D341Med (cell line): ENCODE measurements at places on chromosomes 4 and X.

GRCh38 chr4:54391104-54391503, 162.0 kb downstream of the PDGFRA start:
- DNase-seq = no peak

DNA sequence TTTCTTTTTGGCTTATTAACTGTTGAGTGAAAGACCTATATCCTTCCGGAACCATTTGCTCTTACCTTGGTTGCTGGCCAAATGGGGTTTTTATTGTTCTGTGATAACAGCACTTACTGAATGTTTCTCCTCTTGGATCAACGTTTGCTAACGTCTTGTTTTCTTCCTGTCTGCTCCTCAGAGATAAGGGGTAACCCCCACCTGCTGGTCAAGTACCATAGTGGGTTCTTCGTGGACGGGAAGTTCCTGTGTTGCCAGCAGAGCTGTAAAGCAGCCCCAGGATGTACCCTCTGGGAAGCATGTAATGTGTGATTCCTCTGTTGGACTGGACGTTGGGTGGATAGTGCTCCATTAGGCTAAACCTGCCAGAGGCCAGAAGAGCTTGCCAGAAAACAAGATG, 15.3 kb downstream of the BMX start:
- no peak for DNase-seq

DNA sequence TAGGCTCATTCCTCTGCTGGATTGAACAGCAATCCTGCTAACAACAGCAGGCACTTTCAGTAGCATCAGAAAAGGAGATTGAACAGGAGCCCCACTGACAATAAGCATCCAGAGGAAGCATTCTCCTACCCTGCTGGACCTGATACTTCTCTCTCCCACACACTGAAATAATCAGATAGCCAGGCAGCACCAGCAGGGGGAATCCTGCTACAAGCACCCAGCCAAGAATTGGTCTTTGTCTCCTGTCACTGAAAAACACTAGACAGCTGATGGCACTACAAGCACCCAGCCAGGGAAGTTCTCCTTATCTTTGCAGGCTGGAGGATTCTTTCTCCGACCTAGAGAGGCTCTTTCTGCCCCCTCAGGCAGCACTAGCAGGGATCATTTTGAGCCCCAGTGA, 444.3 kb upstream of the GRIA3 start:
- DNase-seq = no peak

DNA sequence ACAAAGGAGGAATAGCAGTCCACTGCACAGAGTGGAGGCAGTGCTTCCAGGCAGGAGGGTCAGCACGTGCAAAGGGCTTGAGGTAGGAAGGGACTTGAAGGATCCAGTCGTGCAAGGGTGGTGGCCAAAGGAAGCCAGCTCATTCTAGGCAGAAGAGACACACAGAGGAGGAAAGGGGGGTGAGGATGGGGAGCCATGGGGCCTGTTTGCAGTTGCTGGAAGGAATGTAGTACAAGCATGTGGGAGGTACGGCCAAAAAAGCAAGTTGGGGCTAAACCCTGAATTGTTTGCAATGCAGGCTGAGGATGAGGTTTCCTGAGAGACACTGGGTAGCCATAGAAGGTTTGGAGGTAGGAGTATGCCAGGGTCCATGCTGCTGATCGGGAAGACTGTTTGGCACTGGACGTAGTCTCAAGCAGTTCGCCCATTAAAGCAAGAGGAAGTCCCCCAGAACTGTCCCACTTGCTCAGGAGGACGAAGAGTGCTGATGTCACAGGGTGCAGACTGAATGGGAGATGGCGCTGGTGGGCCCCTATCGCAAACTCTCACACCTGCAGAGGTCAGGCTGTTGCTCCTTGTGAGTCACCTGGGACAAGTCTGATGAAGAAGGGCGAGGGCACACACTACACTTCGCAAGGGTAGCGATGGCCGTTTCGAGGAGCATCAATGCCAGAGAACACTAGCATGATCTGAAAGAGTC, 9.1 kb upstream of the MAN2B2 start:
- DNase-seq = no peak

- no peak for DNase-seq
These were observed 409.8 kb downstream of the STIM2 start for GRCh38 chr4:27270435-27270834.

GRCh38 chr4:4590546-4590945, 48.7 kb upstream of the STX18 start:
- no peak for DNase-seq

GRCh38 chr4:35539404-35540055, 704.8 kb downstream of the ARAP2 start:
- DNase-seq = no peak

DNA sequence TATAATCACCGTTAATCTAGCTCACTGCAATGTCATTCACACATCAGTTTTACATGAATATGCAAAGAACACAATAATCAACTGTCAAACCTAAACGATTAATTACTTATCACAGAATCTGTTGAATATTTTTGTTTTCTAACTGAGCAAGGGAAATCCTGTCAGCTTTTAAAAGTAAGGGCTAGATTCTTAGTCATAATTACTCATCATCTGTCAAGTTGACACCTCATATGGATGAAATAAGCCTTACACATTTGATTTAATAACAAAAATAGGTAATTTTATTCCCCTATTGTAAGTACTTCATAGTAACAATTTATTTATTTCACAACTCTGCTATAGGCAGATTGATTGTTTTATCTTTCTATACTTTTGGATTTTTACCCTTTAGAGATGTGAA, 32.7 kb downstream of the TMA16 start:
- DNase-seq = no peak

GRCh38 chrX:2732076-2732475, 19.8 kb upstream of the XG start:
- DNase-seq = no peak

- DNase-seq = no peak
These were observed 186.0 kb downstream of the HHIP start for GRCh38 chr4:144831971-144832370.

DNA sequence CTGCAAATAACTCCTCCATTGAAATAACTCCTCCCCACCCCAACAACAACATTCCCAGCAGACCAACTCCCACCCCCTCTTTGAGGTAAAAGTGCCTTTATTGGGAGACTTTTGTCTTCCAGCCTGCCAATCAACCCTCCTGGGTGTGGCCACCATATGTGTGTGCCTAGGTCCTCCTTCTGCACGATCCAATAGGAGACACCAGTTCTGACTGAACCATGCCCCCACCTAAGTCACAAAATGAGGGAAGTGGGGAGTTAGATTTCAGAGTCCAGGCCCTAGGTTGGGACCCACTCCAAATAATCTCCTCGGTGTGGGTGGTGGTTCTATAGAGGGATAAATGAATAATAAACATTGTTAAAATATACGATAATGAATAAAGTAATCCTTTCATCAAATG, 3.0 kb downstream of the PLP2 start:
- DNase-seq = no peak

GRCh38 chrX:725971-726370, 95.4 kb downstream of the SHOX start:
- no peak for DNase-seq

DNA sequence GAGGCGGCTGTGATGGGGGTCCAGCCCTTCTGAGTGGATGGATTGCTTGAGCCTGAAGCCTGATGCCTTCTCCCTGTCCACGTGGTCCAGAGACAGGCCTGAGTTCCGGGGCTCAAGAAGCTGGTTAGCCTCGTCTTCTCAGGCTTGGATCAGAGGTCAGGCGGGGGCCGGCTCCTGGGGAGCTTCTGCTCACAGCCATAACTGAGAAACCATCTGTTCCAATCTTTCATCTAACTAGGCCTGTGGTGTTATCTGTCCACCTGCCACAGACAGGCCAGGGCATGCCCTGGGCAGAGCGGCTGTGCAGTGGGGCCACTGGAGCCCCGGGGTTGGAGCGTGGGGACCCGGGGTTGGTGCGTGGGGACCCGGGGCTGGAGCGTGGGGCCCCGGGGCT, 63.1 kb downstream of the SORCS2 start:
- no peak for DNase-seq

- DNase-seq = no peak
These were observed 51.2 kb upstream of the TLR3 start for GRCh38 chr4:186017801-186018200.

DNA sequence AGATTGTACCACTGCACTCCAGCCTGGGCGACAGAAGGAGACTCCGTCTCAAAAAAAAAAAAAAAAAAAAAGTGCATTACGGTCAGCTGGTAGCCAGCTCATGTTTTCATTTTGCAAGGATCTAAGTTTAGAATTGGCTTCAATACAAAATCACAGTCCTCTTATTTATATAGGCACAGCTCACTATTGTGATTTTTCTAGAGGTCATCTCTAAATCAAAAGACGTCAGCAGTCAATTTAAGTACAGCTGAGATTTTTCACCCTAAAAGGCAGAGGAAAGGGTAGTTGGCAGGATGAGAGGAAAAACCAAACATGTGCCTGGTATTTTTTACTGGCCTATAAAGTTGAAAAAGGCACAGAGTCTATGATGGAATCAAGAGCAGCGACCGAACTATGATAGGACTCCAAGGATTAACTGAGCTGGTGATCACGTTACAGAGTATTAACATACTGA, 30.8 kb downstream of the ASB5 start:
- no peak for DNase-seq

- DNase-seq = no peak
These were observed 14.9 kb downstream of the PKD2 start for GRCh38 chr4:88022289-88022688.

- DNase-seq = no peak
These were observed at the start of gene RXFP1 for GRCh38 chr4:158521484-158522088. Gene RXFP1, plus strand, starts transcription at chr4:158521882. Its CDS starts 95 bp downstream, at chr4:158521977.

DNA sequence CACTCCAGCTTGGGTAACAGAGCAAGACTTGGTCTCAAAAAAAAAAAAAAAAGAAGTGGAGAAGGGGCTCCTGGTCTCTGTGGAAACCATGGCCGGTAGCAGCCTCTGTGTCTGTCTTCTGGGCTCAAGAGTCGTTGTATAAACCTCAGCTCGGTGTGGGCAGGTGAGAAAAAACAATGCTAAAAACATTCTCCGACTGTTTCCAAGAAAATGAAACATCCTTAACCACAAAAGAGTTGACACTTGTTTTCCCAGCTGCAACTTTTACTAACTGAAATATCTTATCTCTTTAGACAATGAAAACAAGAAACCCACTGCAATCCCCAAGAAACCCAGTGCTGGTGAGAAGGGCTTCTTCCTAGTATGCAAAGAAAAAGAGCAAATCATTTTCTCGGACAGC, 26.2 kb downstream of the CD99 start:
- DNase-seq = no peak

GRCh38 chr4:99209671-99210070, 9.4 kb downstream of the ADH6 start:
- no peak for DNase-seq

DNA sequence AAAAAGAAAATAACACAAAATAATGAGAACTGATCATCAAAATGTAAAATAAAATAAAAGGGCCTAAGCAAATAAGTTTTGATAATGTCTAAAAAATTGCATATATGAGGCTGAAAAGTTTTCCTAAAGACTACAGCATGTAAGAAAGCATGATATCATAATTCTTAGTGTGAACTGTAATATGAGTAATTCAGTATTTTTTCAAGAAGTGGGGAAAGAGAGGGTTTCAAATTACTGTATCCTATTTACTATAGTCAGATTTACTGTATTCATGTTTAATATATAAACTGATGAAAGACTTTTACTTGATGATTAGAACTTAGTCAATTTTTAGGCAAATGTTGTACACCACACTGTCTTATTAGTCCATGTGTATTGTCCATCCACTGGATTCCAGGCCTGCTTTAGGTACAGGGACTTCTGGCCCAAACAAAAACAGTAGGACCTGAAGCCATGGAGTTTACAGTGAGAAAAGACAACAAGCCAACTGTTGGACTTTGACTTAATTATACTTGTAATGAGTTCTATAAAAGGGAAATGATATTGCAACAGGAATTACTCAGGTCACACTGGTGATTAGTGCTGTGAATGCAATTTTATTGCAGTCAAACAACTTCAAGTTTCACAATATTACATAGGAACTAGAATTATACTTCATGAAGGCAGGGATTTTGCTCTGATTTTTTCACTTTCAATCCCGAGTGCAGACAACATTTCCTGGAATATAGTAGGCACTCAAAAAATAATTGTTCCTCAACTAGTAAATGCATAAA, 517.7 kb upstream of the GALNT7 start:
- no peak for DNase-seq

DNA sequence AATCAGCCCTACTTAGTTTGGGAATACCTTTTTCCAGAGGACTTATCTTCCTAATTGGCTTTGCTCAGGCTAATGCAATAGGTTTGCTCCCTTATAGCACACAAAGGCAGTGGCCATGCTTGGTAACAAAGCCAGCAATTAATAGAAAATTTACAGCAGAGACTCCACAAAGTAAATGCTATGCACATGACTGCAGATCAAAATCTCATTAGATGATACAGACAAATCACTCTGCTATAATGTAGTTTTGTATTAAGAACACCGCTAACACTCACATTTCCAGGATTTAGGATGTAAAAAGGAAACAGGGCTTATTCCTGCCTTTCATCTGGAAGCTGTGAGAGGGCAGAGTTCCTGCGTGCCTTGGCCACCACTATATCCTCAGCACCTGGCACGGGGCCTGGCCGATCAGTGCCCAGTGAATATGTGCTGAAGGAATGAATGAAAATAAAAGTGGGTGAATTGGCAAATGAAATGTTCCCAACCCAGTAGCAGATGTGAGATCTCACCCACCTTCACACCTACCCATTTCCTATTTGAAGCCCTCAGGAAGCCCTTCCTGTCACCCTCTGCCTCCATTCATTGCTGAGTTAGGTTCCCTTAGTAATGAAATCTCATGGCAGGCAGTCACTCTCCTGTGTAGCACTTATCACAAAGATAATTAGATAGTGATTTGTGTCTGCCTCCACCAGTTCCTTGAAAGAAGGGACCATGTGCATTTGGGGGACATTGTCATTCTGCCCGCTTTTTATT, 5.1 kb downstream of the SEPTIN6 start:
- no peak for DNase-seq

GRCh38 chrX:45935408-45935807, 609.8 kb downstream of the ZNF674 start:
- DNase-seq = no peak

DNA sequence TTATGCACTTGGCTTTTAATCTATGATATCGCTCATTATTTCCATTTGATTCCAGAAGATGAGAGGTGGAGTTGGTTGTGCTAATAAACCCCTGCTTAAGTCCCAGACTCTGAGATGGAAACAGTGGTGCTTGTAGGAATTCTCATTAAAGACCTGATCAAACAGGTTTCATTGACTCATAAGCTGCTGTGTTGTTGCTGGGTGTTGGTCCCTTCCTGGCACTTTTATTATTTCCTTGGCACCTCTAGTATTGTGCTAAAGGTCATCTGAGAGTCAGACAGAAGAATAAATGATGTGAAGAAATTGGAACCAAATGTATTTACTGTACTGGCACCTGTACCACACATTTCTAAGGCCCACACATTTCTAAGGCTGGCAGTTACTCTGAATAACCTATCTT, 544.7 kb upstream of the NR3C2 start:
- no peak for DNase-seq

DNA sequence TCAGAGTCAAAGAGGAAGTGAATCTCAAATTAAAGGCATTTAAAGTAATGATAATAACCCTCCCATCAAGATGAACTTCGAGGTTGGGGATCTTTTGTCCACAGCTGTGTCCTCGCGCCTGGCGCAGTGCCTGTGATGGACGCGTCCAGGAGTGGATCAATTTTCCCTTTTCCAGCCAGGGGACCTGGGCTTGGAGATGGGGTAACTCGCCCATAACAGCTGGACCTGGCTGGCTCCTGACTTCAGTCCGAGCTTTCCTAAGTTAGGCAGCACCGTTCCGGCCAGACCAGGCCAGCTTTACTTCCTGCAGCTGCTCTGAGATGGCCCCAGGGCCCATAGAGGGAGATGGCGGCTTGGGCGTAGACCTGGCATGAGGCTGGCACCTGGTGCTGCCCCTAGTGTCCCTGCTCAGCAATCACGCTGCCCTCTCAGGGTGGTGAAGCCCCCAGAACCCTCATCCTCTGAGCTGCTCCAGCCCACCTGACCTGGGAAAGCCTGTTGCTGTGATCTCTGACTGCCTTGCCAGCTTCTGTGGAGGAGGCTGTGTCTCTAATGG, 23.9 kb downstream of the ADRA2C start:
- no peak for DNase-seq
